HCT116 (cell line): ENCODE measurements at places on chromosomes 13 and 19.

DNA sequence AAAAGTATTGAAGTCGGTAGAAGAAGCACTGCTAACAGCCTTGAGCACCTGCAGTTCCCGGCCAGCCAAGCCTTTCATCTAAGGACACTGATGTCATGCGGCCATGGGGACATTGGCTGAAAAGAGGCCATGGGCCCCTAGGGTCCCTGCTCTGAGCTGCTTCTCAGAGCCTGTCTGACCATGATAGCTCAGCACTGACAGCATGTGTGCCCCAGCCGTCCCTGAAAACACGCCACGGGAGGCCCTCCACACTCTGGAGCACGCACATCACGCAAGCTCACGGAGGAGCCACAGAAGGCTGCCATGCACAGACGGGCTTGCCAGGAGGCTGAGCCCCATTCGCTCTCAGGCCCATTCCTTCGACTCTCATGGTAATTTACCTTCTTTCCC lies 51.8 kb downstream of the MLLT1 start:
- DNase-seq: no peak

DNA sequence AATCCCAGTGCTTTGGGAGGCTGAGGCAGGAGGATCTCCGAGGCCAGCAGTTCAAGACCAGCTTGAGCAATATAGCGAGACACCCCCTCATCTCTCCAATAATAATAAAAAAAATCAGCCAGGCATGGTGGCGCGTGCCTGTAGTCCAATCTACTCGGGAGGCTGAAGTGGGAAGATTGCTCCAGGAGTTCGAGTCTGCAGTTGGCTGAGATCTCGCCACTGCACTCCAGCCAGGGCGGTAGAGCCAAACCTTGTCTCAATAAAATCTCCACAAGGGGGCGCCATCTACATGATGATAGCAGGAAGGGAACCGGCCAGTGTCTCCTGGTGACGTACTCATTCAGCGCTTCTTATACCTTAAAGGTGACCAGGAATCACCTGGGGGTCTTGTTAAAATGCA lies 13.6 kb upstream of the C5AR1 start:
- DNase-seq: peak; percentile 79

DNA sequence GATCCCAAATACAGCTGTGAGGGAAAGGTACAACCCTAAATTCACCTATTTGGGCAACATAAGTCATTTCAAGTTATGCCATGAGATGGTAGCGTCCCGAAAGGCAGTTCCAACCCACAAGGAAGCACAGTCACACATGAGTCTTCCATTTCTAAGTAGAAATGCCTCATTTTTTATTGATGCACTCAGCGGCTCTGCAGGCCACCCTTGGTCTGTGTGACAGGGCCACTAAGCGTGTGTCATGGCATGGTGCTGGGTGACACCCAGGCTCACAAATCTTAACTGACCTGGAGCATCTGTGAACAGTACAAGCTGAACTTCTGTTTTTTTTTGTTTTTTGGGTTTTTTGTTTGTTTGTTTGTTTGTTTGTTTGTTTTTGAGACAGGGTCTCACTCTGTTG lies 15.1 kb downstream of the RAB20 start:
- DNase-seq: no peak

- no peak for DNase-seq
Observed at GRCh38 chr13:101612735-101613134, 160.3 kb downstream of the ITGBL1 start.

- no peak for DNase-seq
Observed at GRCh38 chr19:1093811-1094553, 1.2 kb downstream of the POLR2E start.

DNA sequence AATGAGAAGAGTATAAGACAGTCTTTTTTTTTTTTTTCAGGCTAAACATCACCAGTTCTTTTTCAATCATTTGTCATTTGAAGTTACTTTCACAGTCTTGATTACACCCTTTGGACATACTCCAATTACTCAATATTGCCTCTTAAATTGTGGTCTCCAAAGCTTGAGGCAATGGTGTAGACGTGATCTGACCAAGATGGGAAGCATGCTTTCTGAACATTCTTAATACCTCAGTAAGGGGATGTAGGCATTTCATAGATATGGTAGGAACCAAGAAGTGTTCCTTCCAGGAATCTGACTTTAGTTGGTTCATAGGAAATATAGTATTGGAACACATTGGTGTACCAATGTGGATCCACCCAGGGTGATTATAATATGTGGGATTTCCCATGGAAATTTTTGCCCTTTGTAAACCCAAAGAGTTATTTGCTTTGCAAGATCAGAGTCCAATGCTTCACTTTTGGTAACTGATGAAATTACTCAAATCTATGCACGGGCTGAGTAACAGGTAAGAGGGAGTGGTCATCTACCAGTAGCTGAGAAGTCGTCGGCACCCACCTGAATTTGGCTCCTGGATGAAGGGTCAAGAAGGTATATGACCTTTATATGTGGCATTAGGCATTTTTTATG lies 62.2 kb downstream of the ERCC5 start:
- DNase-seq: no peak

DNA sequence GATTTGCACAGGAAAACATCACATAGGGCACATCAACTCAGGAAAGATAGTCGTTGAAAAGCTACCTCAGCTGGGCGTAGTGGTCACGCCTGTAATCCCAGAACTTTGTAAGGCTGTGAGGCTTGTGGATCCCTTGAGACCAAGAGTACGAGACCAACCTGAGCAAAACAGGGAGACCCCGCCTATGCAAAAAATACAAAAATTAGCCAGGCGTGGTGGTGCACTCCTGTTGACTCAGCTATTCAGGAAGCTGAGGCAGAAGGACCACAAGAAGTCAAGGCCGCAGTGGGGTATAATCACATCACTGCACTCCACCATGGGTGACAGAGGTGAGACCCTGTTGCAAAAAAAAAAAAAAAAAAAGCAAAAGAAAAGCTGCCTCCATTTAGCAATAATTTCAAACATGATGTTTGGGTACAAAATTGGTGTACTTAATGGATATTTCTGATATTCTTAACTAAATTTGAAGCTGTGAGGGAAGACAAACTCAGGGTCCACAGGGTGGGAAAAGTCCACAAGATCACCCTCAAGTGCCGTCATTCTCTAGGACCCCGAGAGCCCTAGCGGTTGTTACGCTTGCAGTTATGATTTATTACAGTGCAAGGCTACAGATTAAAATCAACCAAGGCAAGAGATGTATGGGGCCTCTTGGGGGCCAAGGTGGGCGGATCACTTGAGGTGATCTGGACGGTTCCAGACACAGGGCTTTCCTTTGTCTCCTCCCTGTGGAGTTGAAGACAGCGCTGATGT lies 42.5 kb upstream of the LDLR start:
- no peak for DNase-seq

DNA sequence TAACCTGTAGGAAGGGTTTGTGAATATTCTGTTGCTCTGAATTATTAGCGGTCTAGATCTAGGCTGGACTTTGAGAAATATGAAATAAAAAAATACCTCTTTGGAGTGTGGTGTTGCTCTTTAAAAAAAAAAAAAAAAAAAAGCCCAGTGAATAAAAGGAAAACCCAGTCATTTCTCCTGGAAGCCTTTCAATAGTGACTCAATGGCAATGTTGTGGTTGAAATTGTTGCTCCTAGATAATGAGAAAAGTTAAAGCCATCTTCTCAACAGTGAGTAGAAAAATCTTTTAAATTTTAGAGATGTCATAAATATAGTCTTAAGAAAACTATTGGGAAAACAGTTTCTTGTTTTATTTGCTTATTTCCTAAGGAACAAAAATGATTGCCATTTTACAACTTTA lies 135.3 kb downstream of the RFC3 start:
- no peak for DNase-seq

DNA sequence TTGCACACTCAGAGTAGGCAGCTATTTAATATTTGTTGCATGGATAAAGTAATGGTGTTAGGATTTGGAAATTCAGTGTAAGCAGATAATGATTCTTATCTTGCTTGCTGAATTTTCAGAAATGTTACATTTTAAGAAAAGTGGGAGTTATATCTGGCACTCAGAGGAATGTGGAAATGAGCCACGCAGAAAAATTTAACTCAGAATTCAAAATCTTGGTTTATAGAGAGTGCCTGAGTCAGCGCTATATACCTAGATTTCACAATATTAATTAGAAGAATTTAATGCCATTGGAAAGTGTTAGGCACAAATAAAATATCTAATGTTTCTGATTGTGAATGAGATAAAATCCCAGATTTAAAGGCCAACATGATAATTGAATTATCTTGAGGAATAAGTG lies 96.3 kb downstream of the GPR12 start:
- no peak for DNase-seq

GRCh38 chr13:21735701-21736401 lies 65.0 kb downstream of the FGF9 start:
- DNase-seq: no peak

DNA sequence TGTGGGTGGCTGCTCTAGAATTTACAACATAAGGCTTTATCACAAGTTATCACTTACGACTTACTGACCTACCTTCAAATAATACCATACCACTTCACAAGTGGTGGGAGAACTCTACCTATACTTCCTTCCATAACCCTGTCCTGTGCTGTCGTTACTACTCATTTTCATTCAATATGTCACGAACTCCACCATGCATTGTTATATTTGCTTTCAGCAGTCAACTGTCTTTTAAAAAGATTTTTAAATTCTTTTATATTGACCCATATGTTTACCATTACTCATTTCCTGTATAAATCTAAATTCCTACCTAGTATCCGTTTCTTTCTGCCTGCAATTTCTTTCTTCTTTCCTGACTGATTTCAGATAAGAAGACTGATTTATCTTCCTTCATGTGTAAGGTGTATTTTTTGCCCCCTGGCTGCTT lies 200.0 kb downstream of the KLF12 start:
- DNase-seq: no peak

DNA sequence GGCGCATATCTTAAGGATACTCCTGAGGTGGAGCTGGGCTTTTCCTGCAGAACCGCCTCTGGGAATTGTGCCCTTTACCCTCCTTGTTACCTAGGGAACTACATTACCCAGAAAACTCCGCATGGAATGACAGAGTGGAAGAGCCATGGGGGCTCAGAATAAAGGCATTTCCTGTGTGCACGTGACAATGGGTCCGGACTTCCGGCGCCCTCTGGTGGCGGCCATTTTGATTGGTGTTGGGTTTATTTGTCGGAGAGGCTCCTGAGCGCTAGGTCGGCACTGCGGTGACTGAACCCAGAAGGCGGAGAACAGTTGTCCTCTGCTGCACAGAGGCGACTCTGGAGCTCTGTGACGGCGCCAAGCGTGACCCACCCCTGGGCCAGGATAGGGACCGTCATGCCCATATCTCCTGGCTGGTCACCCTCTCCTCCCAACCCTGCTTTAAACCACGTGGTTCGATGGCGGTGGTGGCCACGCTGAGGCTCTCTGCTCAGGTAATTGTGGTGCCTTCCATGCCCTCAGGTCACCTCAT lies at the start of gene ZNF587B:
ZNF587B (plus strand) TSS at position 229 of the 532 bp plus-strand sequence; CDS start at position 459, 230 bp downstream.
- DNase-seq: peak; percentile 36

DNA sequence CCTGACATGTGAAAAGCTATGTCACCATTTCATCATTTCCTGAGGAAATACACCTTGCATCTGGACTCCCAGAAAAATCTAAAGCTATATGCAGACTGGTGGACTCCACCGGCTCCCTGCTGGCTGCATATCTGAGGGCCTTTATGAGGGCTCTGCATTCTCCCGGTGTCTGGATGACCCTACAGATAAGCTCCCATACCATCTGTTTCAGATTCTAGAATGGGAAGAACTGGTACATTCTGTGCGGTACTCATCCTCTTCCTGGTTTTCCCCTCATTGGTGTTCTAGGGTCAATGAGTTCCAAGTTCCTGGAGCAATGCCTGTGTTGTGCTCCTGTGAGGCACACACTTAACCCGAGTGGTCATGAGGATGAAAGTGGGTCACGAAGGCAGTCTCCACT lies 60.4 kb downstream of the COL4A1 start:
- no peak for DNase-seq

DNA sequence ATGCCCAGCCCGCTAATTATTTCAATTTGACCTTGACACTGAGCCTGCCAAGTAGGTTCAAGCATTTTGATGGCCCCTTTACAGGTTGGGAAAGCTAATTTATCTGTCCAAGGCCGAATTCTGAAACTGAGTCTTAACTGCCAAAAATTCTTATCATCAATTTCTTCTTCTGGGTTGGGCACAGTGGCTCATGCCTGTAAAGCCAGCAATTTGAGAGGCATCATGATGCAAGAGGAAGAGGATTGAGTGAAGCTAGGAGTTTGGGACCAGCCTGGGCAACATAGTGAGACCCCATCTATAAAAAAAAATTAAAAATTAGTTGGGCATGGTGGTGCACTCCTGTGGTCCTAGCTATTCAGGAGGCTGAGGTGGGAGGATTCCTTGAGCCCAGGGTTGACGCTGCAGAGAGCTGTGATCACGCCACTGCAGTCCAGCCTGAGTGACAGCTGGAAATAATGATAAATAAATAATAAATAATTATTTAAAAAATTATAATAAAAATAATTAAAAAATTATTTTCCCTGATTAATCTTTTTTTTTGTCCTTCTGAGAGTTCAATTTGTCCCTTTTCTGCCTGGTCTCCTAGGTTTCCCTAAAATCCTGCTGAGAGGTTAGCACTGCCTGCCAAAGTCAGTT lies 1.3 kb upstream of the LDLR start:
- no peak for DNase-seq
